ENCODE measurements at places on chromosomes 1 and 21.

- DNase-seq: no peak
Observed at GRCh38 chr1:247493106-247493505, 35.2 kb upstream of the OR2B11 start.

- DNase-seq: no peak
Observed at GRCh38 chr1:106897976-106898375, 158.5 kb upstream of the PRMT6 start.

GRCh38 chr1:173857363-173857917 lies 10.3 kb downstream of the GAS5 start:
- DNase-seq: no peak

- no peak for DNase-seq
Observed at GRCh38 chr1:8239306-8240023, 78.4 kb upstream of the SLC45A1 start.

DNA sequence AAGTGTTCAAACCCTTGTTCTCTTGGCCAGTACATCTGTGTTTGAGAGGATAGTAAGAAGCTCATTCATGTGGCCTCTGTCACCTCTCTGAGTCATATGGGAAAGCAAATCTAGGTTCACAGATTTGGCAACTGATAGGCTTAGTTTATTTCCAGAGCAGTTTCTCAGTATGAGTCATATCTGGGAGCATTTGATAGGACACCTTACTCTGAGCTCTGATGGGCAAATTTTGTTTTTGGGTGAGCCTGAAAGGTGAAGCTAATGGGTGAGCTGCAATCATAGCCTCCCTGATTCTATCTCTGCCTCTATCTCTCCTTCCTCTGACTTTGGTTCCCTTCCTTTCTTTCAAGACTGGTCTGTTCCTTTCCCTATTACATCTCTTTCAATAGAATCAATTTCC lies 134.4 kb downstream of the S1PR1 start:
- no peak for DNase-seq

DNA sequence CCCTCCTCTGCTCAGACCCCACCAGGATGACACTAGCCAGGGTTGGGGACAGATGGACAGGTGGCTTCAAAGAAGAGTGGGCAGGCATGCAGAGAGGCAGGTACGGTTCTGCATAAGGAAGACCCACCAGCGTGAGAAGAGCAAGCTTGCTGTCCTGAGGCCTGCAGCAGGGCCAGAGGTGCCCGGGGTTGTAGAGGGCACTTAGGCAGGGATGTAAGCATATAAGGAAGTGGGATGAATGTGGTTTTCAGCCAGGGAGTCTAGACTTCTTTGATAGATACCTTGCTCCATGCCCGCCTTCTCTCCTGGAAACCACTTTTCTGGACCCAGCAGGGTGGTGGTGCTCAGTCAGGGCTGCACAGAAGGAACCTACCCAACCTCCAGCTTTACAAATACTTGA lies 1.4 kb downstream of the TTC39A start:
- no peak for DNase-seq

Measured in CD4-positive, alpha-beta T cell treated with Interleukin-6 at 100 ng/mL for 8 hours (primary cell).